ENCODE measurements at places on chromosomes 1 and 21.
A peak's percentile ranks its signal among the peaks of the same experiment; 100 is the strongest.

DNA sequence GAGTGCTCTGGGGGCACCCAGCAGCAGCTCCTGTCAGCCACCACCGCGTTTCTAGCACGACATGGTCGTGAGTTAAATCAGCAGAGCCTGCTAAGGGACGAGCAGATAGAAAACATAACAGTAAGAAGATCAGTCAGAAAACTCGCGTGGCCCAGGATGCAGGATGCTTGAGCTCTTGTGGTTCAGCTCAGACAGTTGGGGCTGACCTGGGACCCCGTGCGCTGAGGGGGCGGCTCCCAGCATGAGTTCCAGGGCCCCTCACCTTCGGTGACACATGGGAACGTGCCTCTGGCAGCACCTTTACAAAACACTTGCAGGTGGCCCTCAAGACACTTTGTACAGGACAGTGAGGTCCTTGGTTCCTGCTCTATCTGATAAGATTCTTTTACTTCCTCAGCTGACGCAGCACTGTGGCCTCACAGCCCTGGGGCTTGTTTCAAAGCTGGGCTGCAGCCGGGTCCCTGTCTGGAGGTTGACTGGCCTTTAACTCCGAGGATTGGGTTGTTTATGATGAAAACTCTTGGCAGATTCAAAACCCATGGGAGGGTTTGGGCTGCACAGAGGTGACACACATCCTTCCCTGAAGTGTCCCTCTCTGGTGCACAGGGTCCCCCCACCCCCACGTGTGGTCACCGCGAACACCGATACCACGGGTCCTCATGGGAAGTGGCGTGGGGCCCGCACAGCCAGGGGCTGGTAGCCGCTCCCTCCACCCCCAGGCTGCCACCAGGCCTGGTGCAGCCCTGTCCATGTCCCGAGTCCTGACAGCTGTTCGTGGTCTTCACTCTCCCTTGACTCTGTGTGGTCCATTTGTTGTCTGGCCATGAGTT, 65.3 kb upstream of the COL6A1 start:
- DNase-seq = no peak

GRCh38 chr21:45979141-45979631, 2.4 kb upstream of the COL6A1 start:
- no peak for DNase-seq

DNA sequence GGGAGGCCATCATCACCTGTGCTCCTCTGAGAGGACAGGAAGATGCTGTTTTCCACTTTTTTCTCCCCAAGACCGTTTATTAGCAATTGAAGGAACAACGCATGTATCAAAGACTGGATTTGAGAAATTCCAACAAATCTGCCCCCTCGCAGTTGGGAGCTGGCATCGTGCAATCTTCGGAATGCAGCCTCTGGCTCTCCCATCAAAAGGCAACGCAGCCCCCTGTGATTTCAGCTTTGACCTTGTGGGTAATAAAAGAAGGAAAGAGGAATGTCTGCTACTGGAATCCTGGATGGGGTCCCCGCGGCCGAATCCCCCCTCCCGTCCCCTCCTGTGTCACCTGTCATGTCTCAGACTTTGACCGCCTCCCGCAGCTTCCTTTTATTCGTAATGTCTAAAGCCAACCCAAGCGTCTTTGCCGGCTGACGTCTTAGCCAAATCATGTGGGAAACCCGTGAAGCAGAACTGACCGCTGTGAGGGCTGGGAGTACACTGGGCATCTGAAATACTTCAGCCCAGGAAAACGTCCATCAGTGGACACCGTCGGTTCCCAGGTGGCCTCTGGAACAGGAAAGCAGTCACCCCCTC, 101.5 kb downstream of the WDR4 start:
- no peak for DNase-seq

GRCh38 chr1:69914976-69915765, 290.2 kb downstream of the LRRC40 start:
- no peak for DNase-seq

GRCh38 chr1:113219828-113220227, 146.8 kb downstream of the LRIG2 start:
- no peak for DNase-seq

DNA sequence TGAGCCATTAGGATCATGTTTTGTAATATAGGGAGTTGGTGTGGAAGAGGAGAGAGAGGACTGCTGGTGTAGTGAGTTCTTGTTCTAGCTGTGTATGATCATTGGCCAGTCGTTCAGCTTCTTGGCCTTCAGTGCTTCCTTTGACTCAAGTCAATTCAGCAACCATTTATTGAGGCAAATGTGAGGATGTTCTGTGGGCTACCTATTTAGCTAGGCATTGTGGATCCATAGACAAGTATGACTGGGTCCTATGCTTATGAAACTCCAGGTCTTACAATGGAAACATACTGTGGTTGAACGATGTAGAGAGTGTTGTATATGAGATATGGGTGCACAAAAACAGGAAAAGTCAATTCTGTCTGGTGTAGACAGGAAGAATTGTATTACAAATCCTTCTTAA, 41.7 kb downstream of the NFIA start:
- DNase-seq = no peak

GRCh38 chr1:220344745-220345144, 72.5 kb upstream of the RAB3GAP2 start:
- no peak for DNase-seq

- peak; percentile 83 for DNase-seq
These were observed 67.8 kb downstream of the LRIG2 start for GRCh38 chr1:113140588-113141446.

DNA sequence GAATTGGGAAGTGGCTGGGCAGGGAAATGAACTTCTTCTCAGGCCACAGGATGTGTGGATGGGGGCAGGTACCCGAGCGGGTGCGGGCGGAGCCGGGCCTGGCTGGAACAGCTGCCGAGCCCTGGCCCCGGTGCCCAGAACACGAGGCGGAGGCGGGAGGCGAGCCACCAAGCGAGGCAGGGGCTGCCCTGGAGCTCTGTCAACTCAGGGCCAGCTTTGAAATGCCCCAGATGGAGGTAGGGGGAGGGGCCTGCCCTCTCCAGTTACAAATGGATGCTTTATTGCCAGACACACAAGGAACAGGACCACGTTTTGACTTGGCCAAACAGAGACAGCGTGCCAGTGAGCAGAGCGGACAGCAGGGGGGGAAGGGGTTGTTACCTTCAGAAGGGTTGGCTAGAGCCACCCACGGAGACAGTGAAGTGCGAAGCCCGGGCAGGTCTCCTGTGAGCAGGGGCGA, 240.4 kb downstream of the SDCCAG8 start:
- DNase-seq = no peak

DNA sequence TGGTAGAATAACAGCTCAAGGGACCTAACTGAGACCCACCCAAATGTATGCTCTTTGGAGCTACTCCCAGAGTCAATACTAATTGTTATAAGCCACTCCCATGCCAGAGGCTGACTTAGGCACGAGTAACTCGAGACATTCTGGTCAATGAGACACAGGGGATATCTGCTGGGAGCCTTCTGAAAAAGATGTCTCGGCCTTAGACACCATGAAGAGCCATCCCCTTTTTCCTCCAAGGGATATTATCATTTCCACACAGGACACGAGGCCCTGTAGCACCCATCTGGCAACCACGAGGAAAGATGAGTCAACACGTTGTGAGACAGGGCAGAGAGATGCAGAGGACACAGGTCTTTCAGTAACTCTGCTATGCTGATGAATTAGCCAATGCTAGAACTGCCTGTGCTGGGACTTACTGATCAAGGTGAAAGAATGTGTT, 30.7 kb downstream of the ITPKB start:
- DNase-seq = no peak

DNA sequence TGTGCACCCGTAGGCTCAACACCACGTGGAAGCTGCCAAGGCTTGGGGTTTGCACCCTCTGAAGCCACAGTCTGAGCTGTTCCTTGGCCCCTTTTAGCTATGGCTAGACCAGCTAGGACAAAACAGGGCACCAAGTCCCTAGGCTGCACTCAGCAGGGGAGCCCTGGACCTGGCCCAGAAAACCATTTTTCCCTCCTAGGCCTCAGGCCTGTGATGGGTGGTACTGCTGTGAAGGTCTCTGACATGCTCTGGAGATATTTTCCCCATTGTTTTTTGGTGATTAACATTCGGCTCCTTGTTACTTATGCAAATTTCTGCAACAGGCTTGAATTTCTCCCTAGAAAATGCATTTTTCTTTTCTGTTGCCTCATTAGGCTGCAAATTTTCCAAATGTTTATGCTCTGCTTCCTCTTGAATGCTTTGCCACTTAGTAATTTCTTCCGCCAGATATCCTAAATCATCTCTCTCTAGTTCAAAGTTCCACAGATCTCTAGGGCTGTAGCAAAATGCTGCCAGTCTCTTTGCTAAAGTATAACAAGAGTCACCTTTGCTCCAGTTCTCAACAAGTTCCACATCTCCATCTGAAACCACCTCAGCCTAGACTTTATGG, 69.0 kb upstream of the KRTAP19-8 start:
- no peak for DNase-seq

GRCh38 chr1:103788377-103788776, 38.7 kb downstream of the AMY1C start:
- peak; percentile 31 for DNase-seq

DNA sequence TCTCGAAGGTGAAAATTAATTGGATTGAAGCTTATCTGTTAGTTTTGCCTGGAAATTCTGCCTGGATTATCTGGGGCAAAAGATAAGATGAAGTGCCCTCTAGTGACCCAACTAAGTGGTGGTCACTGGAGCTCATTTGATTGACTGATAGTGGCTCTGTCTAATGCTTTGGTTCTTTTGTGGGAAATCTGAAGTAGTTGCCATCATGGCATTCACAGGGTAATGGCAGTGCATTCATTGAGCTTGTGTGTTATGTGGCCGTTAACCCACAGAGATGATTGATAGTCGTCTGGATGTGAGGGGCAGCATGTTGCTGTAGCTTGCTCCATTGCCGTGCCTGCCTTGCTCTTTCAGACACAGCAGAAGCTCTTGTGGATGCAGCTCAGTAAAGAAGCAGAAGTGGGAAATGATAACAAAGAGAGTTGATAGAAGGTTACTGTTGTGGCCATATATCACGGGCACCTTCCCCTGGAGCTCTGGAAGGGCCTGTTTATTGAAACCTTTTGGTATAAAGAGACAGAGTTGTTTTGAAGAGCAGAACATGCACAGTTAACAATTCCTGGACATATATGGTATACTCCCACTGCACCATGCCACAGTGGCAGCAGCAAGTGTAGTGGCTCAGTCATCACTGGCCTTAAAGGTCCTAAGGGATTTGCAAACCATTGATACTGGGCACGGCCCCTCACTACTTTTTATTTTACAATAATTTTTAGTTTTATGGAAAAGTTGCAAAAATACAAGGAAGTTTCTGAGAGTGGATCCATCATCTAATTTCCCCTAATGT, 42.0 kb downstream of the CXADR start:
- DNase-seq = no peak
